HuH-7 (cell line): ENCODE measurements at places on chromosomes 2 and 18.

- DNase-seq: no peak
Observed at GRCh38 chr2:240412975-240413812, 22.3 kb upstream of the GPC1 start.

DNA sequence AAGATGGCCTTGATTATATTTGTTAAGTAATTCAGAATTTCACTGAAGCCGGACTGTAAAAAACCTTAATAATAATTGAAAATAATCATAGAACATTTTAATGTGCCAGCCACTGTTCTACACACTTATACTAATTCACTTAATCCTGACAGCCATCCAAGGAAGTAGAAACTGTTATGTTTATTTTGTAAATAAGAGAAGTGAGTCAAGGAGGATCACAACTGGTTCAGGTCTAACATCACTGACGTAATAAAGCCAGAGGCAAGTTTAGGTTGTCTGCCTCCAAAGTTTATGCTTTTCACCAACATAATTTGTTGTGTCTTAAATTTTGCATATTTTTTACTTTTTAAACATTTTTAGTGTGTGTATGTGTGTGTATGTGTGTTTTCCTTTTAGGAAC lies 436.1 kb downstream of the LRRTM4 start:
- DNase-seq: no peak

GRCh38 chr2:236568068-236568921 lies 1.3 kb upstream of the ACKR3 start:
- peak; percentile 39 for DNase-seq

GRCh38 chr18:25313268-25313667 lies 38.7 kb downstream of the ZNF521 start:
- no peak for DNase-seq

DNA sequence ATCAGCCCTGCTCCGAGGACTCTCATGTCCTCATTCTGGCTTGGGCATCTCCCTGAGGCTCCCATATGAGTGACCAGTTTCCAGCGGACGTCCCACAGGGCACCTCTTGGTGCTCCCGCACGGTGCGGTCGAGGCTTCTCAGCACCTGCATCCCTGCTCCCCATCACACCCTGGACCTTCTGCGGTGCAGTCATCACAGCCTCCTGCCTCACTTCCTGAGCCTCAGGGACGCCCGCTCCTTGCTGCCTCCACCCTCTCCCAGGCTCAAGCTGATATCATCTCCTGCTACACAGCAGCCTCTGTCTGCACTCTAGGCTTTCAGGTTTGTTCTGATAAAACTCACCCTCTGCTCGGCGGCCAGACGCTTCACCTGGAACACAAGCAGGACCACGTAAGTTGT lies 185.0 kb downstream of the TMEM18 start:
- DNase-seq: no peak

DNA sequence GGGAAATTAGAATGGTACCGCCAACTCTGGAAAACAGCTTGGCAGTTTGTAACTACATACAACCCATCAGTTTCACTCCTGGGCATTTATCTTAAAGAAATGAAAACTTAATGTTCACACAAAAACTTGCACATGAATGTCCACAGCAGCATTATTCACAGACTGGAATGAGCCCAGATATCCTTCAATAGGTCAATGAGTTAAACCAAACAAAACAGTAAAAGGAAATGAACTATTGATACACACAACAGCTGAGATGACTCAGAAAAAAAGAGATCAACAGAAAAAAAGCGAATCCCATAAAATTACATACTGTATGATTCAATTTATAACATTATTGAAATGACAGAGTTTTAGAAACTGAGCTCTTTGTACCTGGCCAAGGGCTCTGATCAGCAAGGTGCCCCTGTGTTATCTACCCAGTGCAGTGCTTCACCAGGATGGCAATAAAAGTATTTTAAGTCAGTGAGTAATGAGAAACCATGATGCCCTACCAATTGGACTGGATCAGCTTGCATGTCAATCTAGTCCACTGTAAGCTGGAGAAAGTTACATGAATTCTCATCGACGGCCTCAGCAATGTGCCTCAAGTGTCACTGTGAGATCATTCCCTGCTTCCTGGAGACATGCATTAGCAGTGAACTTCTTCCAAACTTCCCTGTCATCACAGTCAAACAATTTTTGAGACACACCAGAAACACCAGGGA lies 21.9 kb downstream of the TMEM237 start:
- no peak for DNase-seq

DNA sequence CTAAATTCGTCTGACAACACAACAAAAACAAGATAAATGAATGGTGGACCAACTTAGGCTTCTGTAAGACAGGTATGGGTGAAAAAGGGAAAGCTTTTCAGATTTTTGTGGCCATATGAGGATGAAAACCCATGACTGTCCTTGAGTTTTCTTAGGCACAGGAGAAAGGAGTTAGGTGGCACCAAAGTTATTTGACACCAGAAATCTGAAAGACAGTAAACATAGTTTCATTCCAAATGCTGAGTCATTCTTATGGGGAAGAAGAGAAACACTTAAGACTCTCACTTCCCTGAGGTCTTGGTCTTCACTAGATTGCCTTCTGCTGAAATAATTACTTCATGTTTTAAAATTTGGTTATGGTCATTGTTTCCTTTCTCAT lies 5.2 kb upstream of the GPD2 start:
- no peak for DNase-seq

GRCh38 chr2:150339951-150340350 lies 147.5 kb downstream of the RND3 start:
- peak; percentile 21 for DNase-seq

DNA sequence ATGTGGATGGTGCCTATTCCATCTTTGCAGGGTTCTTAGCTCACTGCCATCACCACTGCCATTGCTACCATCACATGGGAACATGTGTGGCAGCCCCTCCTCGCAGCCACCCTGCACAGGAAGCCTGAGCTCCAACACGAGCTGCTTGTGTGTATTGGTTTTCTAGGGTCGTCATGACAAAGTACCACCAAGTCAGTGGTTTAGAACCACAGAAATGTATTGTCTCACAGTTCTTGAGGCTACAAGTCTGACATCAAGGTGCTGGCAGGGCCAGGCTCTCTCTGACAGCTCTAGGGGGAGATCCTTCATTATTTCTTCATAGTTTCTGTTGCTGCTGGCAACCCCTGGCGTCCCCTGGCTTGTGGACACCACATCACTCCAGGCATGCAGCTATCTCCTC lies 10.3 kb upstream of the IL1R2 start:
- no peak for DNase-seq

DNA sequence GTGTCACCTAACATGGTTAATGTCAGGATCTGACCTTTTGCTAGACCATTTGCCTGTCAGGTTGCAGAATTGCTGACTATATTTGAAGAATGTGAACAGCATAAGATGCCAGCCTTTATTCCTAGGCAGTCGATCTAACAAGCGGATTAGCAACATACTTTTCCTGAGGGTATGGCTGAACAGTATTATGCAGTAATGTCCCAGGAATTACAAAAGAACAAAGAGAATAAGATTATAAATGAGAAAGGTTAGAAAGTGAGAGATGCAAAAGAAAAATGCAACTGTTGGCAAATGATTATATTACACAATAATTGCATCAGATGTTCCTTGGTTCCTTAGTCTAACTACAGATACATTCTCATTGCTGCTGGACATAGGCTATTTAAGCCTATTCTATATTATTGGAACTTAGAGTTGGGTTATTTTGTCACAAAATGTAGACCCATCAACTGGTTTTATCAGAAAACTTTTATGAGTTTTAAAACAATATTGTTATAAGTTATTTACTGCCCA lies 647.1 kb upstream of the CRIM1 start:
- no peak for DNase-seq

DNA sequence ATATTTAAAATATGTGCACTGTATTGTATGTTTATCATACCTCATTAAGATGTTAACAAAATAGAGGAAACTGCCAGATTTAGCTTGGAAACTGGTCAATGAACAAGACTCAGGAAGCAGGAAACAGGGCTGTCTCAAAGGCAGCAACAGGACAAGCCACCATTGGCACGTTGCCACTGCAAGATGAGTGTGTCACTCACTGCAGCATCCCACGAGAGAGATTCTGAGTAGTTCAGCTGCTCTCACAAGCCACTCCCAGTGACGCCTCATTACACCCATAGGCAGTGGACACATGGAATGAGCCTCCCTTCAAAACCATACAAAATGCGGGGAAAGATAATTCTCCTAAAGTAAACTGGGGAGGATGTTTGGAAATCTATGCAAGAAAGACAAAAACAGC lies 181.9 kb upstream of the DLGAP1 start:
- DNase-seq: no peak

- no peak for DNase-seq
Observed at GRCh38 chr18:12076424-12077140, 17.1 kb upstream of the ANKRD62 start.

DNA sequence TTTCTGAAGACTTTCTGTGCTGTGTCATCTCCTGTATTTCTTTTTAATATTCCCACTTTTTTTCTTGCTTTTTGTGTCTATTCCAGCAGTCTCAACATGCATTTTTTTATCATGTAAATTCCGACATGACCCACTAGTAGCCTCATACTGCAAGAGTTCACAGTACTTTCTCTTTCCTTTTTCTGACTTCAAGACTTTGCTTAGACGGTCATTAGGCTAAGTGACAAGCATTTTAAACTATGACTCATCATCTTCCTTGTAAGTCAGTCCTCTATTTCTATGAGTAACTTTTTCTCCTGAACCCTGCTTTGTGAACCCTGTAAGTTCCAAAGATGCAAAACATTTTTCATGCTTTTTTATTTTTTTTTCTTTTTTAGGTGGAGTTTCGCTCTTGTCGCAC lies 381.2 kb downstream of the TXNL1 start:
- DNase-seq: no peak

DNA sequence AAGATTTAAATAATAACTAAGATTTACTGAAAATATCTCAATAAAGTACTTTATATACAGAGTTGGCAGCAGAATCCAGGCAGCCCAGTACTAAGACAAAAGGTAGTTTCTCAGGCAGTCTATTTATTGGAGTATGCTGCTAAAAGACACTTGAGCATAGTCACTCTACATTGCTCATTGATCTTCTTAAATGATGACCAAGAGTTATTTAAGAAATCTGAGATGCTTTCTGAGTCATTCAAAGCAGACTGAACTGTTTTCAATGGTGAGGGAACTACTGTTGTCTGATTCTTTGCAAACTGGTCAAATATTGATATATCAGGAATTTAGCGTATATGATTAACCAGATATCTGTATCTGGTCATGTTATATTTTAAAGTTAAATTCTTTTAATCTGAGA lies 133.6 kb downstream of the PHLPP1 start:
- DNase-seq: no peak

DNA sequence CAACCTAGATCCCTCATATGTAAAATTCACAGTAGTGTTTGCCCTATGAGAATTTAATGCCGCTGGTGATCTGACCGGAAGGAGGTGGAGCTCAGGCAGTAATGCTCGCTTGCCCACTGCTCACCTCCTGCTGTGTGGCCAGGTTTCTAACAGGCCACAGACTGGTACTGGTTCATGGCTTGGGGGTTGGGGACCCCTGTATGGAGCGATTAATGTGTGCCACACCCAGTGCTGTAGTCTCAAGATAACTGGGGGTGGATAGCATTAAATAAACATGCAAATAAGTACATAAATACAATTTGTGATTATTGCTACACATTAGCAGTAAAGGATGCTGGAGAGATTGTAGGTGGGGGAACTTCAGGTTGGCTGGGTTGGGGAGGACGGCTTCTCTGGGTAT lies 3.2 kb downstream of the GALNT1 start:
- DNase-seq: no peak

DNA sequence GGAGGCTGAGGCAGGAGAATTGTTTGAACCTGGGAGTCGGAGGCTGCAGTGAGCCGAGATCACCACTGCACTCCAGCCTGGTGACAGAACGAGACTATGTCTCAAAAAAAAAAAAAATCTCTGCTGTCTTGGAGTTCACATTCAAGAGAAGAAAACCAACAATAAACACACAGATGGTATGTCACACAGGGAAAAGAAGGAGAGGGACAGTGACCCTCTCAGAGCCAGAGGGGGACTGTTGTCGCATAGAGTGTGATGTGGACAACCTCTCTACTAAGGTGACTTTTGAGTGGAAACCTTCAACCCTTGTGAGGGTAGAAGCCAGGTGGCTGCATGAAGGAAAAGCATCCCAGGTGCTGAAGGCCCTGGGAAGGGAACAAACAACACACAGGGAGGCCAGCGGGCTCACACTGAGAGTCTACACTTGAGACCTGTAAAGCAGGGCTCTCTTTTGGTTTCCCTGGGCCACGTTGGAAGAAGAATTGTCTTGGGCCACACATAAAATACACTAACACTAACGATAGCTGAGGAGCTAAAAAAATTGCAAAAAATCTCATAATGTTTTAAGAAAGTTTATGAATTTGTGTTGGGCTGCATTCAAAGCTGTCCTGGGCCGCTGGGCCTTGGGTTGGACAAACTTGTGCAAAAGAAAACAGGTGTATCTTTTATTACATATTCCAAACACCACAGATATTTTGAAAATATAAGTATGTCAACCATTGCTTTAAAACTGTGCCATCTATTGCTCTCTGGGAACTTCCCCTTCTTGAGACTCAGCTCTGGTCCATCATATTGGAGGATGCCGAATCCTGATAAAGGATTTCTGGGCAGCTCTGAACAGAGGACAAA lies 136.0 kb downstream of the DDX1 start:
- no peak for DNase-seq

DNA sequence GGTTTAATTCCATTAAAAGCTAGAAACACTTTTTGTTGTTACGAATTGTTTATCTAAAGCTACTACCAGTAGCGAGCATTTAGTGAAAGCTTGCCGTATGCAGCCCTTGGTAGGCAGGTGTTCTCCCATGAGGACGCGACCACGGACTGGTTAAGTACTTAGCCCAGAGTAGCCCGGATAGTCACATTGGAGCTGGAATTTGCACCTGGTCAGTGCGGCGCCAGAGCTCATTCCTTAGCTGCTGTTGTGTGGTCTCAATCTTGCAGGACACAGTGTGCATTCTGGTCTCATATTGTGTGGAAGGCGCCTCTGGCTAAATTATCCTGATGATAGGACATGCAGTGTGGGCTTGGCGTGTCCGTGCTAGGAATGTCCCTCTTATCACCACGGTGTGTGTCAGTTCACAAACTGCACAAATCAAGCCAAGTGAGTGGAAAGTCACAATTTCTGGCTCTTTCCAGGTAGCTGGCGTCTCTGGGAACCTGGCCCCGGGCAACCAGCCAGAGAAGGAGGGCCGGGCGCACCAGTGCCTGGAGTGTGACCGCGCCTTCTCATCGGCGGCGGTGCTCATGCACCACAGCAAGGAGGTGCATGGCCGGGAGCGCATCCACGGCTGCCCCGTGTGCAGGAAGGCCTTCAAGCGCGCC lies 133.3 kb downstream of the ZNF236 start:
- DNase-seq: no peak

GRCh38 chr2:220148471-220149248 lies 521.2 kb downstream of the SLC4A3 start:
- DNase-seq: no peak

DNA sequence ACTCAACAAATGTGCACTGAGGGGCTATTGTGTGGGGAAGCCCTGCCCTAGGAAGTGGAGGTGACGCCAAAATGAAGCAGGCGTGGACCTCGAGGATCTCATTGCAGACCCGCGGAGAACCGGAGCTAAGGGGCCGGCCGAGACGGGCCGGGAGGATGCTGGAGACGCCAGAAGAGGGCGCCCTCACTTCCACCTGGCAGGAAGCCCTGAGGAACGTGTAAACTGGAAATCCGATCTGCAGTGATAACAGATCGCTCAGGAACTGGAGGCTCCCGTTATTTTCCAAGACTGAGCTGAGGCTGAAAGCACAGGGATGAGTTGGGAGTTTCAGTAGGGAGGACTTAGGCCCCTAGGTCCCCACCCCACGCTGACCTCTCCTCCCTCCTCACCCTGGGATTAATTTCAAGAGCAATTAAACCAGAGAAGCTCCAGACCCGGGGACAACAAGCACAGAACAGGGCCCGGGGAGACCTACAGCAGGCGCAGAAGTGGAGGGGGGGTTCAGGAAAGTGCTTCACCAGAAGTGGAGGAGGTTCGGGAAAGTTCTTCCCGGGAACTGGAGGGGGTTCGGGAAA lies 7.7 kb upstream of the COL6A3 start:
- DNase-seq: peak; percentile 75
